ENCODE measurements at places on chromosomes 7 and 10.

DNA sequence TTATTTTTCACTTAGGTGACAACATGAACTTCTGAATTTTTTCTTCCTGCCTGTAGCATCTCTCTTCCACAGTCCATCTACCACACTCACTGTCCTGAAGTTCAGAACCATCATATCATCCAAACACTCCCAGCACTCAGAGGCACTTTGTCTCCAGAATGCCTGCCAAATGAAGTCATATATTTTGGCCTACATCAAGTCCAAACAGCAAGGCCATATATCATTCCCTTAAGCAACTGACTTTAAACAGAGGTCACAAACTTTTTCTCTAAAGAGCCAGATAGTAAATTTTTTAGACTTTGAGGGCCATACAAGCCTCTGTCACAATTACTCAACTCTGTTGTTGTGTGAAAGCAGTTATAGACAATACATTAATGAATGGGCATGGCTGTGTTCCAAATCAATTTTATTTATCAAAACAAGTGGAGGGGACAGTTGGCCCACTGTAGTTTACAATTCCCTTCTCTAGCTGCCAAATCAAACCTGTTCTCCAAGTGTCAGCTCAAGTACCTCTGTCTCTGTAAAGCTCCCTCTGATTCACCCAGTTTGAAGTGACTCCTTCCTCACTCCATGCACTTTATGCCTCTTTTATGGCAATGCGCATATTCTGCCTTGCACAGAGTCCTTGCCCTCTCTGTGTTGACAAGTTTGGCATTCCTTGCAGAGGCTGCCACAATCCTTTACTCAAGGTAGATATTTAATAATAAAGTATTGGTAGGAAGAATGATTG, 305.7 kb downstream of the FZD1 start:
- DNase-seq = peak; percentile 68

GRCh38 chr10:60757420-60757895, 20.8 kb upstream of the CDK1 start:
- no peak for DNase-seq

DNA sequence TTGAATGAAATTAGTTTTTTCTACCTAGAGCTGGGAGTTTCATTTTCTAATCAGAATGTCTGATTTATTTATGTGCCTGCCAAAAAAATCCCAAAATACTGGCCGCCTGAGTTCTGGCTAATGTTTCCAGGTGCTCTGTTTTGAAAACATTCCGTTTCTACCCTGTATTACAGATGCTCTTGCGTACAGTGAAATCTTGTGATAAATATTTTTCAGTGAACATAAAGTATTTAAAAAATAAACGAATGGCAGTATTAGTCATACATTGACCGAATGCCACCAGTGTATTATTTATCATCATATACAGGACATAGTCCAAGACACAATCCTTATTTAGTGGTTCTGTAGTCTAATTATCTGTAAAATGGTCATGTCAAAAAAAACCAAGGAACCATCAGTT, 102.8 kb downstream of the KAT6B start:
- peak; percentile 78 for DNase-seq

DNA sequence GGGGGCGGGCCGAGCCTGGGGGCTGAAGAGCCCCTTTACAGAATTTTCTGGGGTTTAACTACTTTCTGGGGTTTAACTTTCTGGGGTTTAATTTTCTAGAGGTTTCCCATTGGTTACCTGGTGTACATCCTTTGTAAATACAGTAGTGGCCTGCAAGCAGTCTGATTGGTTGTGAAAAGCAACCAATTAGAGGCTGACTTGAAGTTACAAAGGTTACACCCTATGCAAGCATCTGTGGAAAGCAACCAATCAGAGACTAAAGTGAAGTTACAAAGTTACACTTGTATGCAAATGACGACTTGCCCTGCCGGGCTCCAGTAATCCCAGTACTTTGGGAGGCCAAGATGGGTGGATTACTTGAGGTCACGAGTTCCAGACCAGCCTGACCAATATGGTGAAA, 27.4 kb downstream of the GTF2I start:
- DNase-seq = no peak

- DNase-seq = peak; percentile 75
These were observed 60.2 kb downstream of the CHST15 start for GRCh38 chr10:124032971-124033886.

DNA sequence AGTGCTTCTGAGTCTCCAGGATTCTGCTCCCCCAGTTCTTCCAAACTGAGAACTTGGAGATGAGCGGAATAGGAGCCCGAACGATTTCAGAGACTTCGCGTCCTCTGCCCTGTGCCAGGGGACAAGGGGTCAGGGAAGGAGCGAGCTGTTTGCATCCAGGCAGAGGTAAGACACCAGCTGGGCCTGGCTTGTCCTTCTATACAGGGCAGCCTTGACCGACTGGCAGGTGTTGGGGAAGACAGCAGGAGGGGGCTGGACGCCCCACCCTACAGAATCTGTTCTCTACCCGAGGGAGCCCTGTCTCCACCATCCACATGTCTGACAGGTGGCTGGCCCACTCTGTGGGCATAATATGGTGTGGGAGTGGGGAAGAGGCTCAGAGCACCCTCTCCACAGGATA, 7.1 kb downstream of the SPOCK2 start:
- DNase-seq = no peak

DNA sequence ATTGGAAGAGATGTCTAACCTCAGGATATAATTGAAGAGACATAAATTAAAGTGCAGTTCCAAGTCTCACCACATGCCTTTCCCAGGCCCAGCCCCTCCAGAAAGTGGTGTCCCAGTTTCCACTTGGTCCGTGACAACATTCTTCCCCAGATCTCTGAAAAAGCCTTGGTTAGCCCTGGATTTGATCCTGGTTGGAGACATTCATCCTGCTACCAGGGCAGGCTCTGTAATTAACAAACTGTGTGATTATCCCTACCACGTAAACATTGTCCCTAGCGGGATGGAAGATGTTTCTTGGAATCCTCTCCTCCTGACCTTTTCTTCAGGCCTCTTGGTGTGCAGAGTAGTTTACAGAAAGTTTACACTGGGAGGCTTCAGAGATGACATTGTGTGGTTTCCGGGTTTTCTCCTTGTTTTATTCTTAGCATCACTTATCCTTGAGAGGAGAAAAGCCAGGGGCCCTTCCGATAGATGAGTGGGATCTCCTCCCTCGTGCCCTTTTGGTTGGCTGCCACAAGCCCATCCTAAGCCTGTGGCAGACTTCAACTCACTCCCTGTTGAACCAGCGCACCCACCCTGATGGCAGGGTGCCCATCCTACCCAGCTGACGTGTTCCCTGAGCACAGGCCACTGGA, 83.8 kb downstream of the COL13A1 start:
- DNase-seq = no peak

GRCh38 chr10:130138479-130138866, 2.3 kb downstream of the GLRX3 start:
- peak; percentile 25 for DNase-seq

DNA sequence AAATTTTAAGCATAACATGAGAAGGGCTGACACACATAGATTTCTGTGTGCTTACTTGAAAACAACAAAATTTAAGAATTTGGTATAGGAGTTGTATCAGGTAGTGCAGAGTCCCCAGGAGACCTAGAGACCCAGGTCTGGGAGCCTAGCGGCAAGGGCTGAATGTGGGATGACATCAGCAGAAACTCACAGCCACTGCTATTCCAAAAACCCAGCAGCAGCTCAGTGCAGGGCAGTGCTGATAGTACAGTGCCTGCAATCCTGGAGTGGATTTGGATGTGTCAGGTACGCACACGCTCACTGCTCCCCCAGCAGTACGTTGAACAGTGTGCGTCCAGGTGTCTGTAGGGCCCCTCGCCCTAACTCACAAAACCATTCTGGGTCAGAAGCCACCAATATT, 87.1 kb downstream of the EGFR start:
- DNase-seq = no peak

DNA sequence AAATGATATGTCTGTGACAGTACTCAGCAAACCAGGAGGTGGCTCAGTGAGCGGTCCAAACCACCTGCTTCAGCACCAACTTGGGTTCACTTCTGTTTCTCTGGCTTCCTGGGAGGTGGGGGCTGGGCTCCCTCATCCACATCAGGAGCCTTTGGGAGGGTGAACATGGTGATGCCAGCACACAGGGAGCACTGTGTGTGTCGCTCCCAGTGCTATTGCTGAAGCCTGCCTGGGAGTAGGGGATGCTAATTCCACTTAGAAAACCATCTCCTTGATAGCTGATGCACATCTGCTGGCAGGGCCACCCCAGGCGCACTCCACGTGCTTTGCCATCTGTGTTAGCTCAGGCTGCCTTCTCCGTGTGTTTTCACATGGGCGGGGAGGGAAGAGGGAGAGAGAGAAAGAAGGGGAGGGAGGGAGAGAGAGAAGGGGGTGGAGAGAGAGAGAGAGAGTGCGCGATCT, 58.0 kb downstream of the RAMP3 start:
- no peak for DNase-seq

GRCh38 chr7:91465595-91466061, 201.4 kb downstream of the FZD1 start:
- peak; percentile 73 for DNase-seq

DNA sequence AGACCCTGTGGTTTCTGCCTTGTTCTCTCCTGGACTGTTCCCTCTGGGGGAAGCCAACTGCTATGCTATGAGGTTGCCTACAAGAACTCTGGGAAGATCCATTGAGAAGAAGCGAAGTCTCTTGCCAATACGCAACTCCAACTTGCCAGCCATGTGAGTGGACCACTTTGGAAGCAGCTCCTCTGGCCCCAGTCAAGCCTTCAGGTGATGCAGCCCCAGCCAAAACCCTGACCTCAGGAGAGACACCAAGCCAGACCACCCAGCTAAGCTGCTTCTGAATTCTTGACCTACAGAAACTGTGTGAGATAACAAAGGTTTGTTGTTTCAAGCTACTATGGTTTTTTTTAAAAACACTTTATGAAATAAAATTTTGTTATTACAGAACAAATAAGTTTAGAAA, 20.2 kb upstream of the MYL7 start:
- no peak for DNase-seq

DNA sequence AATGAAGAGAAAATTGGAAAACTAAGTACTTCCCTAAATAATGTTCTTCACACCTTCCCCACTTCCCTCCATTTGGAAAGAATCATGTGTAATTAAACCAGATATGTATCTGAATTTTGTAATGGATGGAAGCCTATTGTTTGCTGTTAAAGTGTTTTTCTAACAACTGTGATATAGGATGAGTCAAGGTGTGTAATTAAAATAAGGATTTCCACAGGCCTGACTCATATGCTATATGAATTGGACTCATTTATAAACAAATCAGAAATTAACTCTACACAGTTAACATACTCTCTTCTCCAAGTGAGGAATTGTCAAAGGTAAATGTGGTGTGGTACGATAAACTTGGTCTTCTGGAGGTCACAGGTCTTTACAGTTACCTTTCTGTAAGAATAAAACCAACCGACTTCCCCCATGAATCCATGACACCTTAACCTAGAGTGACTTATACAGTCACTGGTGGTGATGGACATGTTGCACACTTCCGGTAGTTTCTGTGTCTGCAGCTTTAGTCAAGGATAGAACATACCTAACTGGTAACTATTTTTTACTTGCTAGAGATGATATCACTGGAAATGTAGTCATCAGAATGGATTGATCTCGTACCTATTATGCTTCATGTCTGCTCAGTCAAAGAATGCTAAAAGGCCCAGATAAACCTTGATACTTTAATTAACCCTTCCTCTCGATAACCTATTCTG, 12.8 kb downstream of the PNLIPRP3 start:
- DNase-seq = no peak

DNA sequence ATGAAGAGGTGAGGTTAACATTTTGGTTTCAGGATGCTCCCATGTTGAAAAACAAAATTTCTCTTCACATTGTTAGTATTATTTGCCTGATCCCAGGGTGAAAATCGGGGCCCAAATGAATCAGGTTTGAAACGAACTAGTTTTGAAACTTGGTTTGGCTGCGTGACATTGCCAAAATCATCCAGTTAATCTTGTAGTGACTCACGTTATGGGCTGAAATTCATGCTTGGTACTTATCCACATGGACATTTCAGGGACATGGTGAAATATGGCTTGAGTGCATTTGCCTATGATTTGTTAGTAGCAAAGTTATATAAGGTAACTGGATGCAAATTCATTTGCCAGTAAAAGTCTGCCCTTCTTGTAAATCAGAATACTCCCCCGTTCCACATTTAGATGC, 97.3 kb downstream of the CFAP58 start:
- DNase-seq = peak; percentile 87

GRCh38 chr10:63072951-63073350, 60.2 kb upstream of the NRBF2 start:
- DNase-seq = no peak

- no peak for DNase-seq
These were observed 70.5 kb downstream of the CPXM2 start for GRCh38 chr10:123821136-123821535.

- peak; percentile 83 for DNase-seq
These were observed at the start of gene PBLD for GRCh38 chr10:68332259-68333057. TSS of gene PBLD (minus strand) at chr10:68332928. CDS start at chr10:68306844, 26,084 bp downstream.

GRCh38 chr10:104293011-104293410, 24.0 kb downstream of the GSTO2 start:
- DNase-seq = peak; percentile 43

DNA sequence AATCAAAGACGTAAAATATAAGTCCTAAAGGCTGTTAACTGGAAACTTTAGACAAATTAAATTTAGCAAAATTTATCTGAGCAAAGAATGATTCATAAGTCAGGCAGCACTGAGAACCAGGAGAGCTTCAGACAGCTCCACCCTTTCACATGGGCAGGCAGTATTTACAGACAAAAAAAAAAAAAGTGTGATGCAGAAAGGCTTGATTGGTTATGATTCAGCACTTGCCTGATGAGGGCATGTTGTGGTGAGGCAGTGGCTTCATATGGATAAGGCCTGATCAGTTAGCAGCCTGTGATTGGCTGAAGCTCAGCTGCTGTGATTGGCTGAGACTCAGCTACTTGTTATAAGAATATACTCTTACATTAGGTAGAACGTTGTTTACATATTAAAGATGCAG, 495.4 kb upstream of the POM121L12 start:
- no peak for DNase-seq

GRCh38 chr7:37354656-37355131, 94.0 kb downstream of the ELMO1 start:
- peak; percentile 68 for DNase-seq

DNA sequence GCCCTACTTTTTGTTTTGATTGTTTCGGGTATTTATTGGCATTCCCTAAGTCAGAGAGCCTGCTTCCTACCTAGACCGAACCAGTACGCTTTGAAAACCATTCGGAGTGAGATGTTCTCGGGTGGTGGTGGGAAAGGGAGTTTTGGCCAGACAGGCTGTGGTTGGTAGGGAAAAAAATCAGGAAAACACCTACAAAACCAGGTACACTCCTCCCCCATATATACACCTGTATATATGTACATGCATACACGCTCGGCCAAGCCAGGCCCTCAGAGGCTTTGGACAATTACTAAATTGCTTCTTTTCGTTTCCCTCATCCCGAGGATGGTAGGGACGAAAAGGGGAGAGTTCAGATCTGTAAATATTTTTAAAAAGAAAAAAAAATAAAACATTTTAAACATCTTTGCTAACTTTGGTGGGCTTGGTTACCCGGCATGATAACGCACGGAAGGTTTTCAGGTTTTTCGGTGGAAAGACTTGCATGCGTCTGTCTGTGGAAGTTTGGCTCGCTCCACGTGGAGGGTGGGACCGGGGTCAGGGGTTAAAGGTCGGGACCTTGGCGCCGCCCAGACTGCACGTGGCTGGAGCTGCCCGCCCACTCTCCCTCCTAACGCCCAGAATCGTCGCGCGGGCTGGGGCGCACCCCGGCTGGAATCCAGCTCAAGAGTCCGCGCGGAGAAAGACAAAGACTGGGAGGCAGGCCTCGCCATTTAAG, 2.5 kb downstream of the HMX2 start:
- DNase-seq = no peak

- DNase-seq = no peak
These were observed 52.9 kb upstream of the CALD1 start for GRCh38 chr7:134726581-134726980.

- peak; percentile 9 for DNase-seq
These were observed 26.1 kb downstream of the ABCB1 start for GRCh38 chr7:87574630-87575029.

Data from fibroblast of the aortic adventitia (primary cell).